ENCODE measurements at places on chromosomes 1 and 21.

- peak; percentile 29 for DNase-seq
Observed at GRCh38 chr1:180954005-180954800, 41.5 kb downstream of the KIAA1614 start.

DNA sequence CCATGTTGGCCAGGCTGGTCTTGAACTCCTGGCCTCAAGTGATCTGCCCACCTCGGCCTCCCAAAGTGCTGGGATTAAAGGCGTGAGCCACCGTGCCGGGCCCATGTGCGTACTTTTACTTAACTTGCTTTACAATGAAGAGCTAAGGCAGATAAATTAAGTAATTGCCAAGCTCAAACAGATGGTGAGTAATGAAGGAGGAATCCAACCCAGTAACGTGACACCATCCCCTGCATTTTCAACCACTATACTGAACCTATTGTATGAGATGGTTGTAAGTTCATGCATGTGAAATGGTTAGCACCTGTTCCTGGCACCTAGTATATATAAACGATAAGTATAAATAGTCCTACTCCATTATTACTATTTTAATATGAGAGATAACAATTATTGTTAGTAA lies 588.0 kb upstream of the BEND5 start:
- DNase-seq = no peak

DNA sequence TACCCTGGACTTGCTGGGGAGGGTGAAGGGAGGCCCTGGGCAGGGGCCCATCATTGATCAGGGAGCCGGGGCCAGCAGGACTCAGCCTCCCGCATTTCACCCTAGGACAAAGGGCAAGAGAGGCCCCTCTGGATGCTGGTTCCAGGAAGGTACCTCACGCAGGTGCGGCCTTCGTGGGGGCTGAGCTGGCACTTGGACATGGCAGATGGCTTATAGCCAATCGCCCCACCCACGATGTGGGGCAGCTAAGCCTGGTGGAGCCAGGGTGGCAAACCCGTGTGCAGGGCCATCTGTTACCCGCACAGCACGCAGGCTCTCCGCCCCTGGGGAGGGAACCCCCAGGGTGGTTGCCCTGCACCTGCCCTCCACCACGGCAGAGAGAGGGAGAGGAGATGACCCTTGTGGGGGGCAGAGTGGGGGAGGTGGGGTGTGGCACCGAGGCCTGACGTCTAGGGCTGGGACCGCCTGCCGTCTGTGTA lies 2.5 kb downstream of the TFF3 start:
- DNase-seq = no peak

DNA sequence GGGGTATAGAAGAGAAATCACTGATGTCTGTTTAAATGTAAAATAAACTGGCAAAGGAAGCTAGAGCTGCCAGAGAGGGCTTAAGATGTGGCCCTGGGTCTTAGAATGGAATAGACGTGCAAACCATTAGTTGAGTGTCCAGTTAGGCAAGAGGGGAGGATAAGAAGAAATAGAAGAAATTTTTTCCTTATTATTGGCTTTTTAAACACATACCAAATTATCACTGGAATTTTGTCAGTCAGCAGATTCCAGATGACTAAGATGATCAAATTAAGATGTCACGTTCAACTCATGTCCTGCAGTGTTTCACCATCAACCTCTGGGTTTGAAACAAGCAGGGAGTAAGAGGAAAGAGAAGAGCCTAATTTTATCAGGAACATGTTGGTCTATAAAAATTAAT lies 71.6 kb upstream of the C1orf21 start:
- peak; percentile 34 for DNase-seq

GRCh38 chr1:56446531-56447098 lies 132.7 kb downstream of the PLPP3 start:
- peak; percentile 50 for DNase-seq

GRCh38 chr1:93352376-93352775 lies 6.7 kb downstream of the DR1 start:
- DNase-seq = no peak

- peak; percentile 86 for DNase-seq
Observed at GRCh38 chr1:56070601-56071000, 508.8 kb downstream of the PLPP3 start.

DNA sequence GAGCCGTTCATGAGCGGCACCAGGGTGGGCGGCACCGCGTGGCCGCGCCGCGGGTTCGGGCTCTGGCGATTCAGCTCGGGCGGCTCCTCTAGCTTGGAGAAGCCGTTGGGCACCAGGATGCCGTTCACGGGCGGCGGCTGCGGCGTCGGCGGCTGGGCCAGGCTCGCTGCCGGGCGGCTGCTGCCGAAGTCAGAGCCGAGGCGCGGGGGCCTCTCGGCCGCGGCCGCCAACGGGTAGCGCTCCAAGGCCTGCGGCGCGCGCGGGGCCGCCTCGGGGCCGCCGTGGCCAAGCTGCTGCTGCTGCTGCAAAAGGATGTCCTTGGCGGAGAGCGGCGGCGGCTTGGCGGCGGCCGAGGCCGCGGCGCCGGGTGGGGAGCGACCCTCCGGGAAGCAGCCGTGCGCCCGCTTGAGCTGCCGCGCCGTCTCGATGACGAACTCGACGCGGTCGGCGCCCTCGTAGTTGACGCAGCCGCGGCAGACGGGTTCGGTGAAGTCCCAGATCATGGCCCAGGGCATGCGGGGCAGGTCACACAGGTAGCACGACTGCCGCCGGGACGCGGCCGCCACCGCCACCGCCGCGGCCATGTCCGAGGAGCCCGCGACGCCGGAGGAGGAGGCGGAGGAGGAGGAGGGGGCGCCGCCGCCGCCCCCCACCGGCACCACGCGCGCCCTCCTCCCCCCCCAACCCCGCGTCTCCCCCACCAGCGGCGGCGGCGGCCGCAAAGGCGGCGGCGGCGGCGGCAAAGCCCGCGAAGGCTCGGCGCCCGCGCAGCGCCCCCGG lies 877 bp downstream of the IRF2BP2 start:
- DNase-seq = no peak

DNA sequence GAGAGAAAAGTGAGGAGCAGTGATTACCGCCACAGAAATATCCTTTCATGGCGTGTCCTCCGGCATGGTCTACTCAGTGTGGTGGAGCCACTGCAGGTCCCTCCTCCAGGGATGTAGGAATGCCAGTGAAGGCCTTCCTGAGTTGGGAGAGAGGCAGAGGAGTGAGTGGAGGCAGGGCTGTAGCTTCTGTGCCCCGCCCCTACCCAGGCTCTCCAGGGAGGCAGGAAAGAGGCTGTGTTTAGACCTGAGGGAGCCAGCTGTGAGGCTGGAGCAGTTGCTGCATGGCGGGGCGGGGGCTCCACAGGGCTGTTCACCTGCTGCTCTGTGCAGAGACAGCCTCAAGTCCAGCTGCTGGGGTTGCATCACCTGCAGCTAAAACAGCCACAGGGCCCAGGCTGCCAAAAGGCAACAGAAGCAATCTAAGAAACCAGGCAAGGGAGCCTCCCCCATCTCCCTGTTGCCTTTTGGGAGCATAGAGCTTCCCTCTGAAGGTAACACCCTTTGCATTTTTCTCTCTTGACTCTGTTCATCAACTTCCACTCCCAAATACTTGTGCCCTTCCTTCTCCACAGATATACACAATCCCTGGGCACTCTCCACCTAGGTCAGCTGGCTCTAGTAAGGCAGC lies 801 bp upstream of the ANXA9 start:
- no peak for DNase-seq

- DNase-seq = no peak
Observed at GRCh38 chr1:10637834-10638558, 158.4 kb downstream of the CASZ1 start.

- no peak for DNase-seq
Observed at GRCh38 chr1:199160521-199161318, 521.9 kb downstream of the PTPRC start.

DNA sequence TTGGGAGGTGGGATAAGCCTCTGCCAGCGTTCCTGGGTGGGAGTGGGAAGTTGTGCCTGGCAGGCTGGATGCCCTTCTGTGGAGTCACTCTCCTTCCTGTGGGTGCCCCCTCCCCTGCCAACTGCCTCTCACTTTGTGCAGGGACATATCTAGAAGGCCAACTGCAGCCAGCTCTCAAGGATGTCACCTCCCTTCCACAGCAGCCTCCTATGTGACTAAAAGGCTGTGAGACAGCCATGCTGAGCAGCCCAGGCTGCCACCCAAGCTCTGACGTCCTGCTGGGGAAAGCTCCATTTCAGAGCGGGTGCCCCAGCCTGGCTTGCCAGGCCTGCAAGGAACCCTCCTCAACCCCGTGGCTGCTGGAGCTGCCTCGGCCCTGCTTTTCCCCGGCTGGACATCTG lies 19.6 kb upstream of the SLC26A9 start:
- DNase-seq = no peak

GRCh38 chr21:40829308-40829707 lies 17.6 kb downstream of the DSCAM start:
- DNase-seq = no peak

- DNase-seq = no peak
Observed at GRCh38 chr1:36673202-36673601, 190.5 kb upstream of the CSF3R start.

GRCh38 chr1:48099072-48099773 lies 102.0 kb upstream of the TRABD2B start:
- DNase-seq = no peak

DNA sequence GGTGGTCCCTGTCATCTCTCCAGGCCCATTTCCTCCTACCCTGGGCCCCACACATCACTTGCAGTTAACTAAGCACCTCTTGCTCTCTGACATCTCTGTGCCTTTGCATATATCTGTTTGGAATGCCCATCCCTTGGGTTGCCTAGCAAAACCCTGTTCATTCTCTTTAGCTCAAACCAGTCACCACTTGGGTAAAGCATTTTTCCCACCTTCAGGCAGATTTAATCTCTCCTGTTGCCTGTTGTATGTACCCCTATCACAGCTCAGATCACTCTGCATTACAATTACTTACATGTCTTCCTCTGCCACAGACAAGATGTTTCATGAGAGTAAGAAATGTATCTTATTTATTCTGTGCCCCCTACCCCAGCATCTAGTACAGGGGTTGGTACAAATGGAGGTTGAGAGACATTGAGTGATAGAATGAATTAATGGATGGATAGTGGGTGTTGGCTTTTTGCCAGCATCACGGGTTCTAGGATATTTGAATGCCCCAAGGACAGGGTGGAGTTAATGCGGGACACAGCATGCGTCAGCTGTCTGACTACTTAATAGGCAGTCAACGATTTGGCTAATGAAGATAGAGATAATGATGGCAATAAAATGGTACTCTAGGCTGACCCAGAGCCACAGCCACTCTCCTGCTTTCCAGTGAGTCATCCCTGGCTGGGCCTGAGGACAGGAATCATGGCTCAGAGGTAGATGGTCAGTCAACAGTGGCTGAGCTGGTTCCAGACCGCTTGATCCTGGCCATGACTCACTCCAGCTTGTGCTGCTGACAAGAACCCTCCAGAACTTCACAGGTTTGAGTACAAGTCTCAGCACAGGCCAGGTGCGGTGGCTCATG lies 6.5 kb downstream of the NR0B2 start:
- peak; percentile 84 for DNase-seq

DNA sequence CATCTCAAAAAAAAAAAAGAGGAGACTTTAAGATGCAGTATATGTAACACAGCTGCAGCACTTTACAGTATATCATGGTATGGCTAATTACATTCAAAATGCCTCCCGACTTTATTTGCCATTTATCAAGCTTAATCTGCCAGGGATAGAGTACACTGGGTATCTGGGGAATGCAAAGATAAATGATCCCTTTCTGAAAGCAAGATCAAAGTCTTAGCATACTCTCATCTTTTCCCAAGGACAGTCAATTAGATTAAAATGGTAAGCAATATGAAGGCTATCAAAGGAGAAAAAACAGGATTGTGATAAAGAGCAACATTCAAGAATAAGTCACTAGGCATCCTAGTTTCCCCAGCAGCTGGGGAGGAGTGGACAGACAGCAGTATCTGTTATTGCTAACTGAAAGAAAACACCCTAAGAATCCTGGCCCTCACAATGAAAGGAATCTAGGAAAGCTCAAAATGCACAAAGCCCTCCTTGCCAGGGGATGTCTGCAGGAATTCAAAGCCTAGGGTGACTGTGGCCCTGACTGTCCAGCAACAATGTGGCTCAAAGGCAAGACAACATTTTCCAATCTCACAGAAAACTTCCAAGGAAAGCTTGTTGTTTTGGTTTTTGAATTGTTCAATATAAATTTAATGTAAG lies 56.7 kb upstream of the RAP1GAP start:
- DNase-seq = no peak

DNA sequence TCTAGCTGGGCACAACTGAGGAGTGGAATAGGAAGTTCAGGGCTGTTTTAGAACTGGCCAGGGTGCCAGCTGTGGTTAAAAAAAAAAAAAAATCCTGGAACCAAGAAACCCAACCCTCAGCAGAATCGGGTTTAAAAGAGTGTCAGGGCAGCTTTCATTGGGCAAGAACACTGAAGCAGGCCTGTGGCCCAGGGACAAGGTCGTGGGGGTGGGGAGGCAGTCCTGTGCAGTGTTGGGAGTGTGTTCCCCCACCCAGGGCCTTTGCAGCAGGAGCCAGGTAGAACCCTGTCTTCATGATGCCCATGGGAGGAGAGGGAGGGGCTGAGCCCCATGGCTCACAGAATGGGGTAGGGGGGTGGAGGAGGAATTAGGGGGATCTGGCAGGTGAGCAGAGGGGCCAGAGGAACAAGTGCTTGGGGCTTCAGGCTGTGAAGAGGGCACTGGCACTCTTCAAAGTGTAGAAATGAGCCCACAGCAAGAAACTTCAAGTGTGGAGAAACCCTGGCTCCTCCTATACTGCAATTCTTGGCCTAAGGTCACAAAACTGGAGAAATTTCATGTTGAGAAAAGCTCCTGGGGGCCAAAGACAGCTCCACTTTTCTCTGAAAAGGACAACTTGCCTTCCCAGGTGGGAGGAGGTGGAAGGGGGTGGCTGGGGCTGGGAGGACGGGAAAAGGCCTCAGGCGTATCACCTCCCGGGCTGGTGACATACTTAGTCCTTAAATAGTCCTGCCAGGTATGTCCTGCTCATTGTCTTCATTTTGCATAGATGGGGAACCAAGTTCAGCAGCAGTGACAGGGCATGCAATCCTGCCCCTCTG lies 39.3 kb downstream of the KIAA1614 start:
- no peak for DNase-seq

Measured in stromal cell of bone marrow (primary cell).